ENCODE measurements at places on chromosomes 16 and 17.
A peak's percentile ranks its signal among the peaks of the same experiment; 100 is the strongest.

DNA sequence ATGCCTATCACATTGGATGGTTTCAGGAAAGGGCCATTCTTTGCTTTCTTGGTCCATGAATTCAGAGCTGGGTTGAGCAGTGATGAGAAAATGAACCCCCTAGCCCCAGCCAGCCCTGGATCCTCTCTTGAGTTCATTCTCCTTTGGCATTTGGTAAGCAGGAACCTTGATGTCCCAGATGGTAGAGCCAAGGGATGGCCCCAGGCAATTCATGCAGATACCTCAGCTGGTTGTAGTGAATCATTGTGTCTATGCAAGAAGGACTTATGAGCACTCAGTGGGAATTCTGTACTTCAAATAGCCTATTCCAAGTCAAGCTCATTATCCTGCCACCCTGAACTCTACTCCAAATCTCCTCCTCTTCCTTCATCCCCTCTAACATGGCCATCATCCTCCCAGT lies 412.7 kb downstream of the UTP18 start:
- DNase-seq, result no peak

DNA sequence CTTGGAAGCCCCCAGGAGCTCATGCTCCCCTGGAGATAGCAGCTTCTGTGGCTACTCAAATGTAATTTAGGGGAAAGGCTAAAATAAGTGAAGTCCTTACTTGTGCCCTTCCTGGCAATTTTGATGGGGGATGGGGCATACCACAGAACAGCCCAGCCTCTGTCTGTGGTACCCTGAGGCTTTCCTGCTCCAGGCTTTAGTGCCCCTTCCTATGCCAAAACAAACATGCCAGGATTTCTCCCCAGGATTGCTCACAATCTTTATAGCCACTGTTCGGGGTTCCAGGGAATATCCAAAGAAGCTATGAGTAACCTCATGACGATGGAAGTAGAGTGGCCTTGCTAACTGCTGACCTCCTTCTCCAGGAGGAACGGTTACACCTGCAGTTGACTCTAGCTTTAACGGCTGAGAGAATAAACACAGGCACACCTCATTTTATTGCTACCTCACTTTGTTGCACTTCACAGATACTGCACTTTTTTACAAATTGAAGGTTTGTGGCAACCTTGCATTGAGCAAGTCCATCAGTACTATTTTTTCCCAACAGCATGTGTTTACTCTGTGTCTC lies 24.9 kb downstream of the CCL4 start:
- no peak for DNase-seq

DNA sequence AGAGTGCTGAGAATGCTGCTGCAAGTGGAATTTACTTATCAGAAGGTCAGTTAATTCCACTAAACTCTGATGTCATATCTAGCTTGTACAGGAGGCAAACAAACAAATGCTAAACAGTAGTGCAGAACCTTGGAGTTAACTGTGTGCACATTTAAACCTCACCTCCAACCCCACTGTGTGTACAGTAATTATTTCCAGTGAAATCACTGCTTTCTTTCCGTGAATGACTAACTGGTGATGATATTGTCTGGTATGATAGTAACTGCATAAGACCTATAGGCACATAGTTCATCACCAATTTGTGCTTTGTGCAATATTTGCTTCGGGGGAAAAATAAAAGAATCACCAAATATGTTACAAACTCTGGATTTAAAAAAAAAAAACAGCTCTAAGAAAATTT lies 492.5 kb upstream of the HSBP1 start:
- DNase-seq, result no peak

DNA sequence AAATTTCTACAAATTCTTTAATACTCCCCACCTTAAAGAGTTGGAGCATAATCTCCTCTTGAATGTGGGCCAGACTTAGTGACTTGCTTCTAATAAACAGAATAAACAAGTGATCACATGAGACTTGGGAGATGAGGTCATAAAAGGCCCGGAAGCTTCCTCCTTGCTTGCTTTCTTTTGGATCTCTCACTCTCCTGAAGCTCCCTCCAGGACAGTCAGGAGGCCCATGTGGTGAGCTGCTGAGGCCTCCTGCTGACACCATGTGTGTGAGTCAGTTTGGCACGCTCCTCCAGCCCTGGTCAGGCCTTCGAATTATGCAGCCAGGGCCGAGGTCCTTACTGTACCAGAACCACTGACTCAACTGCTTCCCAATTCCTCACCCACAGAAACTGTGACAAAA lies 53.2 kb downstream of the NDEL1 start:
- DNase-seq, result peak; percentile 27

- no peak for DNase-seq
Measured at GRCh38 chr17:56603486-56604238, 10.2 kb downstream of the NOG start.

All from PC-3 (cell line).